Progenitor cell of endocrine pancreas (in vitro differentiated cells): ENCODE measurements at places on chromosomes 6 and 20. TPM values are rescaled to one million over a fixed set of nuclear protein-coding genes. Genes with fewer than 3 reads are reported as not detected.

The PPP1R18 gene
- total RNA-seq: 22.5 and 25.4 TPM in 2 replicates

The CAP2 gene
- 15.4 and 15.5 TPM in 2 replicates for total RNA-seq

The CST3 gene
- total RNA-seq: 247 and 257 TPM in 2 replicates

The SNPH gene
- 2.7 and 3.3 TPM in 2 replicates for total RNA-seq

The C20orf202 gene
- total RNA-seq: 0.26 and 0.27 TPM in 2 replicates

The NFATC2 gene
- total RNA-seq: 10.1 and 11.2 TPM in 2 replicates

The CLVS2 gene
- 0.34 and 0.69 TPM in 2 replicates for total RNA-seq

The TINAG gene
- not detected in 2 replicates for total RNA-seq

The TP53TG5 gene
- not detected in 2 replicates for total RNA-seq

The FGD2 gene
- total RNA-seq: not detected in 2 replicates

The SOX18 gene
- total RNA-seq: not detected in 2 replicates

The CCN6 gene
- total RNA-seq: not detected in 2 replicates

The PLCG1 gene
- total RNA-seq: 391 and 395 TPM in 2 replicates

The ZNF165 gene
- 9.7 TPM in 2 replicates for total RNA-seq

The TAF4 gene
- total RNA-seq: 34.7 and 35.9 TPM in 2 replicates

The LEMD2 gene
- 69.9 and 73.6 TPM in 2 replicates for total RNA-seq

The PCSK2 gene
- total RNA-seq: 11.5 and 12.6 TPM in 2 replicates

The FAM217A gene
- total RNA-seq: 0.13 TPM in 1 of 2 replicates, not detected in the other

The GFRA4 gene
- not detected in 2 replicates for total RNA-seq

The RARS2 gene
- total RNA-seq: 50.3 and 51.4 TPM in 2 replicates

The RAMACL gene
- 1.7 and 2.7 TPM in 2 replicates for total RNA-seq

The COL19A1 gene
- total RNA-seq: 2.3 and 3.5 TPM in 2 replicates
